ENCODE measurements at places on chromosomes 6 and 20.

GRCh38 chr6:168132531-168133167 lies 53.6 kb upstream of the FRMD1 start:
- no peak for DNase-seq

GRCh38 chr6:98641949-98642719 lies 192.2 kb upstream of the POU3F2 start:
- DNase-seq = no peak

GRCh38 chr6:158703111-158703836 lies 53.4 kb downstream of the SYTL3 start:
- no peak for DNase-seq

- no peak for DNase-seq
Measured at GRCh38 chr20:21361266-21361665, 36.1 kb downstream of the NKX2-4 start.

- DNase-seq = no peak
Measured at GRCh38 chr6:146315381-146316174, 228.1 kb upstream of the RAB32 start.

GRCh38 chr20:32519381-32519730 lies 65.8 kb downstream of the NOL4L start:
- no peak for DNase-seq

GRCh38 chr6:123804787-123805540 lies 1.3 kb downstream of the NKAIN2 start:
- DNase-seq = no peak

DNA sequence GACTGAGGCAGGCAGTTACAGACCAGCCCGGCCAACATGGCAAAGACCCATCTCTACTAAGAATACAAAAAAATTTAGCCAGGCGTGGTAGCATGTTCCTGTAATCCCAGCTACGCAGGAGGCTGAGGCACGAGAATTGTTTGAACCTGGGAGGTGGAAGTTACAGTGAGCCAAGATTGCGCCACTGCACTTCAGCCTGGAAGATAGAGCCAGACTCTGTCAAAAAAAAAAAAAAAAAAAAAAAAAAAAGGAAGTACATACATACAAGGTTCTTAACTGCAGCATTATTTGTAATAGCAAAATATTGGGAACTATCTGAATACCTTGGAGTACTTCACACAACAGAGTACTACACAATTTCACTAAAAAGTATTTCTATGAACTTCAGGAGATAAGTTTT lies 183.5 kb upstream of the OLIG3 start:
- no peak for DNase-seq

DNA sequence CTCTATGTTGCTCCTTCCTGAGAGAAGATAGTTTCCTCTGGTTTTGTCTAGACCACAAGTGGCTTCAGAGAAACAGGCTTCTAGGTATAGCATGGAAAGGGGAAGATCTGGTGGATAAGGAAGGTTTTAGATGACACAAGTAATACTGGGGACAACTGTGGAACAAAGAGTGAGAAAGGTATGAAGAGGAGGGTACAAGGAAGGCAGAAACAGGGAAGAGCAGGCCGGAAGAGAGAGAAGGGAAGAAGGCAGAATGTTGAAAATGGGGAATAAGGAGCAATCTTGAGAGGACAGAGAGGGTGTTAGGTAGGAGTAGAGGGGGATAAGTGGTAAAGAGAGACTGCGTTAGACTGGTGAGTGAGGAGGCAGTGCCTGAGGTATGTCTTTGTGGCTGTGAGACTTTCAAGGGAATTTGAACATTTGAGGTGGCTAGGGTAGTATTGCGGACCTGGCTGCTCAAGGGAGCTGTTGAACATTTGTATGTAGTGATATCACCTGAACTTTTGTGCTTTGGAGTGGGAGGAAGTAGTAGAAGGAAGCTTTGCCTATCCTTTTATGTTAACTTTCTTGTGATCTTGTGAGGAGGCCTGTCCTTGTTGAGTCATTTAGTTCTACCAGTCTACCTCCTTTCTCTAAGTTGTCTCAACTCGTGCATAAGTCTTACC lies 69.5 kb downstream of the FOXO3 start:
- no peak for DNase-seq

DNA sequence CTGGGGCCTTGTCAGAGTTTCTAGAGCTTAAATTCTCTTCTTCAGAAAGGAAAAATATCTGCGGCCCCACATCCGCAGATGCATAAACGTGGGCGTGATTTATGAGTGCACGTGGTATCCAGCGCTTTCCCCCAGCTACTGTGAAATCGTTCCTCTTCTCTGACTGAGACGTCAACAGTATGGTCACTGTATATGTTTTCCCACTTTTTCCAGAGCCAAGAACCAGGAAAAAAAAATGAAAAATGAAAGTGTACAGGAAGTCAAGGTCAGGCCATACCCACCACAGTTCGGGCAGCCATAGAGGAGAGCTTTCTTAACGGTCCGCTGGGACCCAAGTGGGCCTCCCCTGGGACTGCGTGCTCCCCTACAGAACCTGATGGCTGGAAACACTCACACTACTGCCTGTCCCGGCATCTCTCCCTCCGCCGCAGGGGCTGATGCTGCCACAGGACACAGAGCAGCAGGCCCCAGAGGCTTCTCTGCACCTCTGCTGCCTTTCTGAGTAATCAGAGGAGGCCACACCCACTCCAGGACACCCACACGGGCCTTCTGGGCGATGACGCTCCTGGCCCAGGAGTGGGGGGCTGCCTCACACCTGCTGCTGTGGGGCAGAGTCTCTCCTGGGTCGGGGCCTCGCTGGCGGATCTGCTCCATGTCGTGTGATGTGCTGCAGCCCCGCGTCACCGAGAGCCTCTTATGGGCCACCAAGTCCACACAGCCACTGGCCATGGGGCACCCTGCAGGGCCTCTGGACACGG lies 16.4 kb upstream of the STX16 start:
- DNase-seq = no peak

- DNase-seq = no peak
Measured at GRCh38 chr6:105363100-105363754, 39.7 kb downstream of the PREP start.

GRCh38 chr20:57683881-57684807 lies 25.7 kb downstream of the PMEPA1 start:
- DNase-seq = no peak

DNA sequence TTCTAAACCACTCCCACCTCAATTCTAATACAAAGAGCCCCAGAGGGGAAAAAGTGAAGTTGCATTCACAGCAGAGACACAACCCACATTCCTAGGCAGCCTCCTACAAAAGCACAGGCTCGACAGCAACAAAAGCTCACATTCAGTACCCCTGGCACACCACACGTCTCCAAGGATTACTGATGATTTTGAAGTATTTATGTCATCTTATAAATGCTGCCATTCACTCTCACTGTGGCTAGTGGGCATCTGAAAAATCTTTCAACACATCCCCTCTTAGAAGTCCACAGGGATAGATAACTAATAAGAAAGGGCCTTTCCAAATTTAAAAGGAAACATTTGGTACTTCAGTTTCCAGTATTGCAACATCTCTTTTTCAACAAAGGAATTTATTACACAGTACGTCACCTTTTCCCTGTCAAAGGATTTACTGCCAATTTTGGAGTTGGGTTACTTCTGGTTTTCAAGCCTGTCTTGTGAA lies 146.7 kb downstream of the TASP1 start:
- DNase-seq = no peak

GRCh38 chr20:44195605-44196004 lies 8.6 kb upstream of the JPH2 start:
- no peak for DNase-seq

DNA sequence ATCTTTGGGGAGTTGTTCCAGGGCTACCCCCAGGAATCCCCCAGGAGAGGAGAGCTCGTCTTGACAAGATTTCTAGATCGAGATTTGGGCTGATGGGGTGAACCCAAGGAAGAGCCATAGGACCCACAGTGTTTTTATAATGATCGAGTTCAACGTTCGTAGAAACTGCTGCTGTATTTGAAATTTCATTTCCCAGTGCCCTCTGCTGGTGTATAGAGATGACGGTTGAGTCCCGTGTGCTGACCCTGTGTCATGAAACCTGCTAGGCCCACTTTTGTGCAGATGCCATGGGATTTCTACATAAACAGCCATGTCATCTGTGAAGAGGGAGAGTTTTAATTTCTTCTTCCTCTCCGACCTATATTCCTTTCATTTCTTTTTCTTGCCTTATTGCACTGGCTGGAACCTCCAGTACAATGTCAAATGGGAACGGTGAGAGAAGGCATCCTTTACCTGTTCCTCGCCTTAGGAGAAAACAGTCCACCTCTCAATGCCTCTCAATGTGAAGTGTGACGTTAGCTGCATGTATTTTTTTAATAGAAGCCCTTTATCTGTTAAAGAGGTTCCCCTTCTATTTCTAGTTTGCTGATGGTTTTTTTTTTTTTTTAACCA lies 28.6 kb upstream of the NTSR1 start:
- DNase-seq = no peak

DNA sequence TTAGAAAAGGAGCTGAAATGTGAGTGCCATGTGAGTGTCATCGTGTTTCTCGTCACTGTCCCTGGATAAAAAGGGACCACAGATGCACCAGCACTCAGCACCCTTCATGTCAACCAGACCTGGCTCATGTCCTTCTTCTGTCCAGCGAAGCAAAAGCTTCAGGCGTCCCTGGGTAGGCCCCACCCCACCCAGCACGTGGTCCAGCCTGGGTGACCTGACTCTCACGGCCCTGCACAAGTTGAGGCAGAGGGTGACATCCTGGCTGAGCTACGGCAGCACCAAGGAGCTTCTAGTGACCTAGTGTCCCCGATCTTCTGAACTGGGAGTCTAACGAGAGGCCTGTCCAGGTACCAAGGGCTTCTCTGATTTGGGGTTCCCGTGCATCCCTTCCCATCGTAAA lies 37.8 kb downstream of the PSMG4 start:
- DNase-seq = no peak

DNA sequence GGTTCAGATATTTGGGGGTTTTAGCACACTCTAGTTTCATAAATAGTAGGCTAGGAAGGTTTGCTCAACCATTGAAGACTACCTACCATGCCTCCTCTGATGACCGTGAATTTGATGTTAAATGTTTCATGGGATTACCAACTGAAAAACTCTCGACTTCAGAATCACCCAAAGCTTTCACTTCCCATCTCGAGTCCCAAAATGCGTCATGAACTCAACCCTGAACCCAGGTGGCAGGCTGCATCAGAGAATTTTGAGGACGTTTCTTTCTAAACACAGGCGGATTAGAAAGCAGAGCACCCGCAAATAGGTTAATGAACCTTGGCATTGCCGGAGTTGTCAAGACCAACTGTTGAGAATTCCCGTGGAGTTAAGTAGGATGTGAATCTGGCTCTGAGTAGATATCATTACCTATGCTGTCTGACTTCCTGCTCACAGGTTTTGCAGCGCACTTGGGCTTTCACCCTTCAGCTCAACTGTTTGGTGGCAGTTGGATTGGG lies 98.4 kb upstream of the ADTRP start:
- no peak for DNase-seq

- DNase-seq = no peak
Measured at GRCh38 chr6:130198483-130199035, 24.2 kb downstream of the SAMD3 start.

- DNase-seq = no peak
Measured at GRCh38 chr20:5469111-5469510, 152.4 kb upstream of the PROKR2 start.

GRCh38 chr20:33850159-33850558 lies 39.0 kb downstream of the CHMP4B start:
- DNase-seq = no peak

- DNase-seq = no peak
Measured at GRCh38 chr6:121285041-121285440, 49.2 kb downstream of the TBC1D32 start.
